ENCODE measurements at places on chromosomes 4 and X.

DNA sequence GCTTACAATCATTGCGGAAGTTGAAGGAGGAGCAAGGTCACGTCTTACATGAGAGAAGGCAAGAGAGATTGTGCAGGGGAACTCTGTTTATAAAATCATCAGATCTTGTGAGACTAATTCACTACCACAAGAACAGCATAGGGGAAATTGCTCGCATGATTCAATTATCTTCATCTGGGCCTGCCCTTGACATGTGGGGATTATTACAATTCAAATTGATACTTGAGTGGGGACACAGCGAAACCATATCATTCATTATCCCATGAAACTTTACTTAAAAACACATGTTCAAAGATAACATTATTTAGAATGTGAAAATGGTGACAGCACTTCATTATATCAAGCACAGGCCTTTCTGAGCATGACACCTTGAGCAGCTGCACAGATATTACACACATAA, 1087.8 kb downstream of the C4orf33 start:
- DNase-seq, result no peak

- DNase-seq, result peak; percentile 57
These were observed 61.0 kb downstream of the SEPSECS start for GRCh38 chr4:25098964-25099891.

DNA sequence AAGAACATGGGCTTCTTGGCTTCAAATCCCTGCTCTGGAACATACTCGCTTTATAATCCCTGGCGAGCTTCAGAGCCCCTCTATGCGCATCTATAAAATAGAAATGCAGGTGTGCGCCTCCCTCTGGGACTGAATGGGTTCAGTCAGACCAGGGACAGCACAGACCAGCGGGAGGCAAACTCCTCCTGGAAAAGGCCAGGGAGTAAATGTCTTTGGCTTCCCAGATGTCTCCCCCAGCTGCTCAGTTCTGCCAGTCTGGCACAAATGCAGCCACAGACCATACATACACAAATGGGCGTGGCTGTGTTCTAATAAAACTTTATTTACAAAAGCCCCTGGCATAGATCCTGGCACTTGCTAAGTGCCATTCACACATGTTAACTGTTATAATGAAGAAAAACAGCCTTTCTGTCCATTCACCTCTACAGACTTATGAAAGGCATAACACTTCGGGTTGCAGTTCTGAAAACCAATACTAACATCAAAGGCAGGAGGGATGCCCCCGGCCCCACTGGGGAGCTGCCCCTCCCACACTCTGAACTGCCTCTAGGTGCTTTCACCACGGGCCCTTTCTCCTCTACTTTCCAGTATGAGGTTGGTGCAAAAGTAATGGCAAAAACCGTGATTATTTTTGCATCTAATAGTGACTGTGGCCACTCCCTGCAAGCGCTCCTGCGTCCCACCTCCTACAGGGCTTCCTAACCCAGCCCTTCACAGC, 4.6 kb downstream of the JAKMIP1 start:
- DNase-seq, result no peak

DNA sequence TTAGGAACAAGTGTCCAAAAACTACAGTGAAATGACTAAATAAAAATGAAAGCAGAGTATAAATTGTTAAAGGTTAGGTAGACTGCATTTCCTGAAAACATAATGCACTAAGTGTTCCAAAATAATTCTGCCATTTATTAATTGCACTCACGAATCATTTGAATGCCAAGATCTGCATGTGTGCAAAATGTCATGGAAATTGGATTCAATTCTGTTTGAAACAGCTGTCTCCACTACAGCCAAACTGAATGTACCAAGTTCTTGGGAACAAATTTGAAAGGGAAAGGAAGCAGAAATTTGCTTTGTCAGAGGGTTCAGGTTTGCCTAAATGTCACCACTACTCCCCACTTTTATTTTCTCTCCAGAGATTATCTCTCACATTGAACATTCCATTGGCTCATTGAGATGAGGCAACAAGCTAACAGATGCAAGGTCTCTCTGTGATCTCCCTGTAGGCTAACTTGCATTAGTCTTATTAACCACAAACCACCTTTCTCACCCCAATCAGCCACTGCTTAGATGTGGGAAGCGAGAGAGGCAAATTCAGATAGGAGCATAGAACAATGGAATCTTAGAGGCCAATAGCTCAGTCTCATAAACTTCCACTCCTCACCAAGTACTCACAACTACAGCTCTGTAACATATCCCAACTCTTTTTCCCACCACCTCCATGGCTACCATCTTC, 226.6 kb downstream of the KDR start:
- DNase-seq, result no peak

- no peak for DNase-seq
These were observed 22.4 kb downstream of the FAM53A start for GRCh38 chr4:1661695-1662094.

DNA sequence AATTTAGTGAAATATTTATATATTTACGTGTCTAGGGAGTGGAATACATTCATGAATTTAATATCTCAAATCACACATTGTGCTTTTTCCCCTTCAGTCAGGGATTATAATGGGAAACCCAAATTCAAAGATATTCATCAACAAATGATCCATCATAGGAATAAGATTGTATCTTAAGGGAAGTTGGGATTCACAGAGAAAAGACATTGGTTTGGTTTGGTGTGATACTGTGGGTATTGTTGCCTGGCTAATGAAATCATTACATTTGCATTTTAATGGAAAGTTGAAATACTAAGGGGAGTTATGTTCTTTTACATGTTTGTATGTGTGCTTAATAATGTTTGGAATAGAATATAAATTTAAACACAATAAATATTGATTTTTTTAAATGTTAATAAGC, 1.7 kb downstream of the TET2 start:
- no peak for DNase-seq

- peak; percentile 11 for DNase-seq
These were observed at the start of gene MAGEE2 for GRCh38 chrX:75784680-75785491. MAGEE2 (minus strand) TSS chrX:75785254; CDS start chrX:75785051, 203 bp downstream.

- no peak for DNase-seq
These were observed 9.0 kb downstream of the FAM193A start for GRCh38 chr4:2545321-2546013.

DNA sequence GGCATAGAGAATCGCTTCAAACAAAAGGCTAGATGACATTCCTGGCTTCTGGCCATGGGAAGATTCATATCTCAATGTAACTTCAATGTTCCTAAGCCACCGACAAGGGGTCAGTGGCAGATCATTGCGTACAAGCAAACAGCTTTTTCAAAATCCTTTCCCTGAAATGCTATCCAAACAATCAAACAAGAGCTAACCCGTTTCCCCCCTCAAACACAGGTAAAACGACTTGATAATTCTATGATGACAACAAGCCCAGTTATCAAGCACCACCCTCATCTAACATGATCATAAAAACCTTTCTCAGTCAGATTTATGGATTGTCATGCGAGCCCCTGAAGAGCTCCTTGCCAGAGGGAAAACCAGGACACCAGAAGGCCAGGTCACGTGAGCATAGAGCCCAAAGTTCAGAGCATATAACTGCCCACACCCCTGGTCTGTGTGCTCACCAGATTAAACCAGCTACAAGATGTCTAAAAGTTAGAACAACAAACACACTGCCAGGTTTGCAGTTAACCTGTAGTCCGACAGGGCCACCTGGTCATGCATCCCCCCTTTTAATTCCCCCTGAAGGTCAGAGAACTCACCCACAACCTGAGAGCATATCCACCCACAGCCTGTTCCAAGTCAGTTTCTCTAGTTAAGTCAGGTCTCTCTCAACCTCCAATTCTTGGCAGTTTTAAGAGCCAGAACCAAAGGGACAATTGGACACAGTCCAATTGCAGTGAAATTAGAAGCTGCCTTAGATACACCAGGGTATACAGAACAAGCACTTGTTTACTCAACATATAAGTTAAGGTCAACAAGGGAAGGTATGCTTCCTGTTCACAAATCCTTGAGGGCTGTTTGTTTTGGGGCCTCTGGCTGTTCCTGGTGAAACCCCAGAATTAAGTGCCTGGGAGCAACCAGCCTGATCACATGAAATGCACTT, 248.1 kb upstream of the PPARGC1A start:
- no peak for DNase-seq

DNA sequence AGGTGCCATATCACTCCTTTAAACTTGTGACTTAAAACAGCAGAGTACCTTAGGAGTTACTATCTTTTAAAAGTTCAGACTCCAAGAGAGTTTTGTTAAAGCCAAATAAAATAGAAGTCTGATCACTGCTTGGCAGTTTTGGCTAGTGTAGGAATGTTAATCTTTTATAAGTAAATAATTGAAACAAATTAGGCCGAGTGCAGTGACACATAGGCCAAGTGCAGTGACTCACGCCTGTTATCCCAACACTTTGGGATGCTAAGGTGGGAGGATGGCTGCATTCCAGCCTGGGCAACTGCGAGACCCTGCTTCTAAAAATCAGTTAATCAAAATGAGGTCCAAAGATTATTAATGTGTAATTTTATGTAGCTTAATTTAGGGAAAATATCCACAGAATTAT, 37.2 kb downstream of the WDR44 start:
- no peak for DNase-seq

GRCh38 chrX:81537723-81538122, 335.8 kb downstream of the SH3BGRL start:
- DNase-seq, result no peak

DNA sequence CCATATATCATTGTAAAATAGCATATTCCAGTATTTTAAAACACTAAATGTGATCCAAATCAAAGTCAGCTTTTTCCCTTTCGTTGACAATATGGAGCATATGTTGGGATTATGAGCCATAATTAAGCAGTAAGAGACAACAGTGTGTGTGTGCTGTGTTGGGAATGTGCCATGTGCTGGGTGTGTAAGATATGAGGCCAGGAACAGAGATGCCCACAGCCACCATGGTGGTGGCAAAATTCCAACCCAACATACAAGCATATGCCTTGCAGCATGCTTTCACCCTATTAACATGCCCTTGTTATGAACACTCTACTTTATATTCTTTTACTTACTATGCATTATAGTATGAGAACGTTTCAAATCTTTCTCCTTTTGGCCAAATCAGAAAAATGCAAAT, 1560.4 kb upstream of the TENM3 start:
- no peak for DNase-seq

DNA sequence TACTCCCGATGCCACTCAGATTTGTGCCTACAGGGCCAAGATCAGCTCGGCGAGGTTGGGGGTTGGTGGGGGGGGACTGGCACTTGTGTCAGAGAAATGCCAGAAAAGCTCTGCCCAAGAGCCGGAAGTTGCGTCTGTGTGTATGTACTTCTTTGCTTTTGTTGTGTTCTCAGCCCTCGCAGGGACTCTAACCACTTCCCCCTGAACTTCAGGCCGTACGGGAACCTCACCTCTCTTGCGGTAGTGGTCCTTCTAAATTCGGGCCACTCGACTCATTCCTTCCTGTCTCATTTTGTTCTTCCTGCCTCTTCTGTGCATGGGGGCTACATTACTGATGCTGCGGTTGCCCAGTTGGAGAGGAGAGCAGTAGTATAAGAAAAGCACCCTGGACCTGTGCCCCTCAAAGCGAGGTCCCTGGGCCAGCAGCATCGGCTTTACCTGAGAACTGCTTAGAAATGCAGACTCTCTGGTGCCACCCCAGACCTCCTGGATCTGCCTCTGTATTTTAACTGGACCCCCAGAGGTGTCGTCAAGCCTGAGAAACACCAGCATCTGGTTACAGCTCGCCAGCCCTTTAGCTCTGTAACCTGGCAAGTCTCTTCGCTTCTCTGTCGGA, 146.3 kb upstream of the RPS6KA3 start:
- no peak for DNase-seq

DNA sequence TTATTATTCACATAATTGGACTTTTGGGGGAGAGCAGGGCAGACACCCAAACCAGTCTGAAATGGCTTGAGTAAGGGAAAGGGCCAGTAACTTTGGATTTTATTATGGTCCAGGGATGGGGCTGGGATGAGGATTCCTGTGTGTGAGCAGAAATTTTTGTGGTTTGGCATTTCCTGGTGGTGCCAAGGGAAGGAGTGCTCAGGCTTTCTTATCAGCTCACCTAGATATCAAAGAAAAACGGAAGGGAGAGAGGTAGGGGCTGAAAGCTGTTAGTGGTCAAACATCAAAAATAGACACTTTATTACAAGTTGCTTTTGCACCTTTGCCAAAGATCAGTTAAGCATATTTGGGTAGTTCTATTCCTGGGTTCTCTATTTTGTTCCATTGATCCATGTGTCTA, 128.5 kb upstream of the DIPK2B start:
- DNase-seq, result no peak
